Suppressor macrophage treated with lipopolysaccharide for 4 hours (primary cell): ENCODE measurements at places on chromosomes 7 and 10.
A peak's percentile ranks its signal among the peaks of the same experiment; 100 is the strongest.

GRCh38 chr10:80000541-80000940 lies 51.6 kb upstream of the SFTPD start:
- no peak for DNase-seq

DNA sequence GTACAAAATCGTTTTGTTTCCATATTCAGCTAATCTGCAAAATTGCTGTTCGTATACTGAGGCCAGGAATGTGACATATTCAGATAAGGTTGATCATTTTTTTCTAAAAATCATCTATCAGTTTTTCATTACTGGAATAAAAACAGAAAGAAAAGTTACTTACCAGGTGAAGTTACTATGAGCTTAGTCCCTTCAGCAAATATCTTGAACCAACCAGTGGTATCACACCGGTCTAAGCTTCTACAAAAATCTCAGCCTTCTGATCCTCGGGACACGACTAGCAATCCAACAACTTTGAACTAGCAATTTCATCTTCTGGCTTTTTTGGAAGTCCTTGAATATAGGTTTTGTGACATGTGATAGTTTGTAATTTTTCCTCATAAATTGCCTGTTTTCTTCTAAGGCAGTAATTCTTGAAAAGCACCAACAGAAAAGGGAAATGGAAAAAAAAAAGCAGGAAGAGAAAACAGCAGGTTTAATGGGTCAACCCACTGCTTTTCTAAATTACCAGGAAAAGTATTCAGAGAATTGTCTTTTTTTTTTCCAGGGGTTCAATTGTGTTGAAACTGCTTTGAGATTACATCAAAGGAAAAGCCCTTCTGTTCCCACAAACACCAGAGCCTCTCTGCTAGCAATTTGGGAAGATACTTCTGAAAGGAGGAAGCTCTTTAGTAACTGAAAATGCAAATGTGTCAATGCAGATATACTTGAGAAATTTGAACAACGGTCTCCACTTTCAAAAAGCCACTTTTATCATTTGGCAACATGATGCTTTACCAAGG lies 2.9 kb upstream of the TARP start:
- DNase-seq, result peak; percentile 89

DNA sequence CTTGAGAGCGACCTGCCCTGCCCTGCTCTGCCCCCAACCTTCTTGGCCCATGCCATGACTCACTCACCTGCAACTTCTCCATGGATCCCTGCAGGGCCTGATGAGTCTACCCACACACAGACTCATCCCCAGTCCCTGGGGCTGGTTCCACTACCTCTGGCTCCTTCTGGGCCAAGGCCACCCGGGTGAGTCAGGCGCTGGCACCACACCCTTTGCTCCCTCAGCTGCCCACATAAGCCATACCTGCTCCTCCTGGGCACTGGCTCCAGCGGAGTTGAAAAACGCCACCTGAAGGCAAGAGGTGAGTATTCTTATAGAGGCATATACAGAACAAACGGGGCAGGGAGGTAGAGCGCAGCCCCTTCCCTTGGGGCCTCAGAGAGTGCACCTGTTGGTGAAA lies 16.2 kb upstream of the MTPAP start:
- no peak for DNase-seq

GRCh38 chr7:52726493-52726892 lies 308.9 kb upstream of the POM121L12 start:
- DNase-seq, result no peak

GRCh38 chr7:149196705-149197171 lies 1.4 kb downstream of the ZNF282 start:
- peak; percentile 2 for DNase-seq

DNA sequence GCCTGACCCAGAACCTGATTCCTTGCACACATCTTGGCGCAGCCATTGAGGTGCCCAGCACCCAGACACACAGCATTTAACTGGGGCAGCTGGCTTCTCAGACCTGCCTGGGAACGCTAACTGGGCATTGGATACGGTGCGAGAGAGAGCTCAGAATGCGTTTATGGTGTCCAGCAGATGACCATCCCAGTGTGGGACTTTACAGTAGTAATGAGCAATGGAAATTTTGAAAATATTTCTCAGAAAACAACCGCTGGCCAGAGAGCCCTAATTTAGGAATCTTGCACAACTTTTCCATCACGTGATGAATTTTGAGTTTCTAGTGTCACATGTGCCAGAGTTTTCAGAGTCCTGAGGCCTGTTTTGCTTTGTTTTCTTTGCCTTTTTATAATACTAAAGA lies 78.2 kb upstream of the SEC61G start:
- no peak for DNase-seq

DNA sequence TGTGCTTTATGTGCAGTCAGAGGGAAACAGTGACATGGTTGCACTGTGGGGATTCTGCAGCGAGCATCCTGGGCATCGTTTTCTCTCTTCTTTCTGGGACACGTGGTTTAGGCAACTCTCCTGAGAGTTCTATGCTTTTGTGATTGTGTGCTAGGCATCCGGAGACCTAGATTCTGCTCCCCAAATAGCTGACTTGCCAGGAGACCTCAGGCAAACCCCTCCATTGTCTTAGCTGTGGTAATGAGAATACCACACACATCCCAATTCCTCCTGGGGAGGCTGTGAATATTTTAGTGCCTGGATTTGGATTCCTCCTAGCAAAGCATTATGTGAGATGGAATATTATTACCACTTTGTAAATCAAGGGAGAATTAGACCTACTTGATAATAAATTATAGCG lies 611.9 kb upstream of the C7orf33 start:
- DNase-seq, result no peak

- no peak for DNase-seq
Observed at GRCh38 chr7:130475776-130476175, 16.1 kb upstream of the MEST start.

GRCh38 chr10:126893206-126893605 lies 12.0 kb upstream of the DOCK1 start:
- DNase-seq, result no peak

DNA sequence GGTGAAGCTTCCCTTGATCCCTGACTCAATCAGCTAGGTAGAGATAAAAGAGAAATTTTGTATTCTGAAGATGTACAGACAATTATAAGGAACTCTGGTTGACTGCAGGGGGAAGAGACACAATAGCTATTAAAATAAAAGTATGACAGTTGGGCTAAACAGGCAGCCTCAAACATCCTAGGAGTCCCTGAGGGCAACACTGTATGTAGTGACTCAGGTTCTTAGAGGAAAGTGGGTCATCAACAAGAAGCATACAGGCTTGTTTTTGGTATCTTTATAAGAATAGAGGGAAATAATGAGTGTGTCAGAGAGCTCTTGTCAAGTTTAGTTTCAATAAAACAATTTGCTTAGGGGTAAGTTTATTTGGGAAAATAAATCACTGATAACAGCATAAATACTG lies 150.3 kb downstream of the AUTS2 start:
- no peak for DNase-seq

DNA sequence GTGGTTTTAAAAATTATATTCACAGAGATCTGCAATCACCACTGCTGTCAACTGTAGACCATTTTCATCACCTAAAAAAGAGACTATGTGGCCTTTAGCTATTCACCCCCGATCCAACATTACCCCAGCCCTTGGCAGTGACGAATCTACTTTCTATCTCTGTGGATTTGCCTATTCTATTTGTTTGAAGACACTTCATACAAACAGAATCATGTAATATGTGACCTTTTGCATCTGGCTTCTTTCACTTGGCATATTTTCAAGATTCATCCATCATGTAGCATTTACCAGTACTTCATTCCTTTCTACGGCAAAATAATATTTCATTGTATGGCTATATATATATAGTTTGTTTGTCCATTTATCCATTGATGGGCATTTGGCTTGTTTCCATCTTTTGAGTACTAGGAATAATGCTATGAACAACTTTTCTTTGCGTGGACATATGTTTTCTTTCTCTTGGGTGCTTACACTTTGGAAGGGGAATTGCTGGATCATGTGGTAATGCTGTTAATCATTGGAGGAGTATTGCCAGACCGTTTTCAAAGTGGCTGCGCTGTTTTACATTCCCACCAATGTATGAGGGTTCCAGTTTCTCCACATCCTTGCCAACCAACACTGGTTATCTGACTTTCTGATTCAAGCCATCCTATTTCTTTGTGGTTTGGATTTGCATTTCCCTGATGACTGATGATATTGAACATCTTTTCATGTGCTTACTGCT lies 22.3 kb downstream of the ADAMTS14 start:
- DNase-seq, result no peak

- peak; percentile 9 for DNase-seq
Observed at GRCh38 chr10:102153093-102153620, 968 bp downstream of the NOLC1 start.

GRCh38 chr10:397321-398068 lies 262.2 kb downstream of the ZMYND11 start:
- DNase-seq, result no peak
